Activated CD4-positive, CD25-positive, alpha-beta regulatory T cell treated with anti-CD3 and anti-CD28 coated beads, Interleukin-2, amount 50 U/mL, for 16 hours (primary cell): ENCODE measurements at places on chromosomes 7 and 10.

- no peak for DNase-seq
Observed at GRCh38 chr7:104643587-104644217, 315.3 kb downstream of the LHFPL3 start.

DNA sequence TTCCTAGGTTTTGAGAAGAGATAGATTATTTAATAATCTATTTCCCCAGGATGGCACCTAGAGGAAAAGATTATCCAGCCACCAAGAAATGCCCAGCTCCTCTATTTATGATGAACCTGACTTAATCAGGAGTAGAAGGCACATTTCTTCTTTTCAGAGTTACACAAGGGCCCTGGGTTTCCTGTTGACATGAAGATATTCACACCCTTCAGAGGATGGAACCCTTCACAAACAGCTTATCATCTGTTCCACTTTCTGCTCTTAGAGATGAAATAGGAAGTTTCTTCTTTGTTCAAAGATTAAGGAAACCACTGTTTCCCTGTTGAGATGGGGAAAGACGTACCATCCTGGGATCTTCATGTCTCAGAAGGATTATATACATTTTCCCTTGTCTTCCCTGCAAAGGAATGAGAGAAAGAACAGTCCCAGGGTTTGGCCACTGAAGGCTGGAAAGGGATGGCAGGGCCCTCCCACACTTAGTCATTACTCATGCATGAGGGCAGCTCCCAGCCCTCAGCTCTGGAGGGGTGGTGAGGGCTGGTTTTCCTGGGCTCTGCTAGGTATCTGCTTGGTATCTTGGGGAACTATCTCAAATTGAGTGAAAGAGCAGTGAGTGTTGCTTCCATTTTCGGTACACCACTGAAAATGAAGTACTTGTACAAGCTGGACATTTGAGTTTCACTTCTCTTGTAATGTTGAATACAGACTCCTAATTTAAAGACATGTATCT lies 64.0 kb downstream of the MTPAP start:
- no peak for DNase-seq

GRCh38 chr7:106012935-106013439 lies 49.9 kb downstream of the CDHR3 start:
- DNase-seq = no peak

- DNase-seq = no peak
Observed at GRCh38 chr10:49502358-49502757, 36.6 kb downstream of the ERCC6 start.

- no peak for DNase-seq
Observed at GRCh38 chr7:69213878-69214277, 384.4 kb upstream of the AUTS2 start.

GRCh38 chr10:35598379-35598778 lies 6.8 kb upstream of the GJD4 start:
- no peak for DNase-seq

- no peak for DNase-seq
Observed at GRCh38 chr10:103493916-103494877, 692 bp downstream of the NEURL1 start.

- DNase-seq = no peak
Observed at GRCh38 chr10:117137031-117137910, 799 bp downstream of the VAX1 start.

DNA sequence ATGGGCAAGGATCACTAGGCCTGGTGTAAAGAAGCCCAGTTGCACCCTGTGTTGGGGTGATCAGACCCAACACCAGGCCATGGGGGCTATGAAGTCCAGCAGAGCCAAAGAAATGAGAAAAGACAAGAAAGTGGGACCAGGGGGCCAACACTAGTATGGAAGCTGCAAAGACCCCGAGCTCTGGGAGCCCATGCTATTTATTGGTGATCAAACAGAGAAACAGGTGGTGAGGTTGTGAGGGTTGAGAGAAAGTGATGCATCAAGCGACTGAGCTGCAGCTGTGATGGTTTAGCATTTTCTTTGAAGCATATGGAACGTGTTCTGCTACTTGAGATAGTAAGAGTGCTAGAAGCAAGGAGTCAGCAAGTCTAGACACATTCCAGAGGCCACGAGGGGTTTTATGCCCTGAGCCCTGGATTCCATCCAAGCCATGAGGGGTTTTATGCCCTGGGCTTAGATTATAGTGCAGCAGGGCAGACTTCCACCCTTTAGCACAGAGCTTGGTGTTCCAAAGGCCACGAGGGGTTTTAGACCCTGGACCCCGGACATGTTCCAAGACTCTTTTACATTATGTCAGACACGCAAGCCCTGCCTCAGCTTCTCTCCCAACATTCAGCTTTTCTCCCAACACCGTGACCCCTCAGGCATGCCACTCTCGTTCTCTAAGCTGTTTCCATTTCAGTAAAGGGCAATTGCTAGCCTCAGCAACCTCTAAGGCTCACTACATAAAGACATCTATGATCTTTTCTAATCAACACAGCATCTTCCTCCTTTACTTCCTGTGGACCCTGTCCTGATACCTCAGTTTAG lies 43.1 kb upstream of the GPAM start:
- DNase-seq = no peak

DNA sequence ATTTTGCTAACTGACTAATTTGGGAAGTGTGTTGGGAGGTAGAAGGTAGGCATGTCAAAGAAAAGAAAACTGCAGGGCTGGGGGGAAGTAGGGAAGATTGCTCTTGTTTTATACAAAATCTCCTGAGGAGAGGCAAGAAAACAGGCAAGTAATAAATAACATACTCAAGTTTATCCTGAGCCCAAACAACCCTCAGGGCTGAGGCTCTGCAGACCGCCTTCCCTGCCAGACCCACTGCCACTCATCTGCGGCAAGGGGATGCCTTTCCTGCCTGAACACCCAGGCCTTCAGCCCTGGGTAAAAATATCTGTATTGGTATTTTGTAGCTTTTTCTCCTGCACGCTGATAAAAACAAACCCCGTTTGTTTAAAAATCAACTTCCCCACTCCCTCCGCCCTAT lies 399.8 kb upstream of the NFE2L3 start:
- DNase-seq = no peak

GRCh38 chr10:77641788-77642397 lies 4.3 kb upstream of the KCNMA1 start:
- DNase-seq = peak; percentile 34

DNA sequence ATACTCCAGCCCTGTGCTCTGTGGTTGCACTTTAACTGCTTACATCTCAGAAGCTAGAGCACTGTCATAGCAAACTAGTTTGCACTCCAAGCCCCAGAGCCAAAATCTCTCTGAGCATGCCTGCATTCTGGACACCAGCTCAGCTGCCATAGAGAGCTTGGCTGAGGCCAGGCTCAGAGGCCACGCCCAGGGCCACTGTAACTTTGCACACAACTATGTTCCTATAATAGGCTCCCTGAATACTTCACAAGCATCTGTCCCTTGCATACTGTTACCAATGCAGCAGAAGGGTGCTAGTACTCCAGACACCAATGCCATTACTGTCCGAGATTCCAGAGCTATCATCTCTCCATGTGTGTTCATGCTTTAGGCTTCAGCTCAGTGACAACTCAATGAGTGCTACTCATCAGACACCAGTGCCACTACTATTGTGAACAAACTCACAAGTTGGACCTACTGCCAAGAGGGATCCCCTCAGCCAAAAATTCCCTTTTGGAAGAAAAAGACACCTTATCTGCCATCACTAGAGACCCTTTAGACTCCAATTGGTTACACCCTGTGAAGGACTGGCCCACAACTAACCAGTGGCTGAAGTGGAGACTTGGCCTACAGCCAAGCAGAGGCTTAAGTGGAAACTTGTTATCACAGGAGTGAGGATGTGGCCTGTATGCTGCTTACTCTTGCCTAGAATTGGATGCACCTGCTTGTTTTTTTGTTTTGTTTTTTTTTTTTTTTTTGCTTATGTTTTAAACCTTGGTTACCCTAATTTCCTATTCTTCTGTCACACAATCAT lies 211.6 kb upstream of the MAGI2 start:
- DNase-seq = no peak

DNA sequence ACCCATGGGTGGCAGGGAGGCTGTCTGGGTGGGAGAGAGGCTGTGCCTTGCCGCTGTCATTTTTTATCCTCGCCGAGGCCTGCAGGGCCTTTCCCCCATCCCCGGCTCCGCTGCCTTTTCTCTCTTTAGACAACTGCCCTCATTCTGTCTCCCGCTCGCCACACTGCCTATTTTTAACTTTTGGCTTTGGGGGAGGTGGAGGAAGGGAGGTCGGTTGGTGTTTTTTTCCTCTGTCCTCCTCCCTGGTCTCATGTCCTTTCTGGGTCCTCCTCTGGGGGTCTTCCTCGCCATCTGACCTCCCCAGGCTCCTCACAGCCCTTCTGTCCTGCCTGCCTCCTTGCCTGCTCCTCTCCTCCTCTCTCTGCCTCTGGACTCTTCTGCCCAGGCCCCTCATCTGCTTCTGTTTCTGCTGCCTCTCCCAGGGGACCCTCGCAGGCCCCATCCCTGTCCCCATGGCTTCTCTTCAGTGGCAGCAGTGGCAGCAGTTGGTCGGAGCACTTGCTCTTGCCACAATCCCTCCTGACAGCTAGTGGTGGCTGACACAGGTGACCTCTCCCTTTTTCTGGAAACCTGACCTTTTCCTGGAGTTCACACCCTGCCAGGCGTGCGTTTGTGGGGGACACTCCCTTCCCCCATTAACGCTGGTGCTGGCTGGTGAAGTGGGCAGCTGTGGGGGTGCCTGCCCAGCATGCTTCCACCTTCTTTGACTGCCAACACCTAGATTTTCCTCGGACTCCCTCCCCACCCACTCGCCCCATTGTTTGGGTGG lies 19.5 kb upstream of the PCBD1 start:
- no peak for DNase-seq

DNA sequence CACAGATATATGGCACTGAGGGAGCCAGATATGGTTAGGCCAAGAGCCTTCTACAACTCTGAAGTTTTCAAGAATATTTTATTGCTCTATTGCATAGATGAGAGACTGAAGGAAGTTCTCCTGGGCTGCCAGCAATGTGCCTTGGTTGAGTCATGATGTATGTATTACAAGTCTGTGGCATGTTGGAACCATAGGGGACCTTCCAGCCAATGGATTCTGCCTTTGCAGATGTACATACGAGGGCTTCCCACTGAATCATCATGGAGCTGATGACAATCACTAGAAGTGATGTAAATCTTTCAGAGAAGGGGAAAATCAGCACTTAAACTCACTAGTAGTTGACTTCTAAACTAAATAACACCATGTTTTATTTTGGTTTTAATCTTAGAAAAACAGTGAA lies 419.5 kb downstream of the PHTF2 start:
- DNase-seq = no peak

GRCh38 chr7:16421333-16422102 lies at the start of gene CRPPA:
TSS of gene CRPPA (minus strand) at chr7:16421538. CDS start at chr7:16421322, 216 bp downstream.
- no peak for DNase-seq

DNA sequence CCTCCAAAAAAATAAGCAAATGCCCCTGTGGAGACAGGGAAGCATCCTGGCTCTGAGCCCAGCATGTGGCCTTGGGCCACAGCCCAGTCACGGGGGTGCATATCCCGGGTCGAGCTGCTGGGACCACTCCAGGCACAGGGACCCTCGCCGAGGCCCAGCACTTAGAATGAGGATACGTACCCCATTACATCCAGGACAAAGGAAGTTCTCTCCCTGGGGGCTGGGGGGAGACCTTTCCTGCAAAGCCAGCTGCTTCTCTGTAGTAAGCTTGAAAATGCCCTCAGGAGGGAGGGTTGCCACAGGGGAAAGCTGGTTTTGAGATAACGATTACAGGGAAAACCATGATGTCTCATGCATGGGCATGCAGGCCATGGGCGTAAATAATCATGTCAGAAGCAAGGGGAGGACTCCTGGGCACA lies 75.5 kb downstream of the HIPK2 start:
- DNase-seq = no peak

- no peak for DNase-seq
Observed at GRCh38 chr10:79928028-79928583, 20.8 kb downstream of the SFTPD start.

DNA sequence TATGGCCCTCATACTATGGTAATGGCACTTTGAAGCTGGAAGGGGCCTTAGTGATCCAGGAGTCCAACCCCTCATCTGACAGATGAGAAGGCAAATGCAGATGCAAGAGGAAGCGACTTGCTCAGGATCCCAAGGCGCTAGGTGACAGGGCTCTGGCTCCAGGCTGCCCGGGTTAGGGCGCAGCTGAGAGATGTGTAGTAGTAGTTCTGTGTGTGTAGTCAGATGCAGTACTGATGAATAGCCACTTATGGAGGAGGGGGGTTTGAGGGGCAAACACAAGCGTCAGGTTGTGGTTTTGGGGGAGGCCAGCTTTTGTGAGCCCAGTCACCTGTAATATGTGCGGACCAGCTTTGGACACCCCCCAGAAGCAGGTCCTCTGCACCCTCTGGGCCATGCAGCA lies 4.8 kb downstream of the ADRA2A start:
- no peak for DNase-seq

DNA sequence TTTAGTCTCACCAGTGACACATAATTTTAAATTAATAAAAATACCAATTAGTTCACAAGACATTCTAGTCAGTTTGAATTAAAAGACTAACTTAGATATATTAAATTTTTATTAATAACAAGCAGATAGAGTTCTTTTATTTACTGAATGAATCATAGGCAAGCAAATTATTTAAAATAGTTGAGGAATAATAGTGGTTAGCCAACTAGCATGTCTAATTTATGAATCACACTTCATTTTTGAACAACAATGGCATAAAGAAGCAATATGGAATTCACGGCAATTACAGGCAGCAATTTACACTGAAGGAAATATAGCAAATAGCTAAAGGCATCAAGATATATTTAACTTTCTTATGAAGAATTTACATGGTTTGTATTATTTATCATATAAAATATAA lies 187.0 kb upstream of the SLC26A5 start:
- DNase-seq = no peak

DNA sequence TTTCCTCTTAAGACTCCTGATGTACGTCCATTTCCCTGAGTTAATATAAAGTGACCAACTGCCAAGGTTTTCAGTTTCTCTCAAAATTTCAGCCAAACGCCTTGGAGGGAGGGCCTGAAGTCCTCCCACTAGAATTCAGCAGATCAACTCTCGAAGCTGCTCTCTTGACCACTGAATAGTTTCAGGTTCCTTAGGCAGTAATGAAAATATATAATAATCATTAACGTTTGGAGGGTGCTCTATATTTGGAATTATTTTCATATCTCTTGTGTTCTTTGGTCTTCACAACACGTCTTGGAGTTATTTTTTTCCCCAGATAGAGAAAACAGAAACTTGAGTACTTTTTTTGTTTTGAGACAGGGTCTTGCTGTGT lies 123.6 kb upstream of the SFMBT2 start:
- DNase-seq = no peak

DNA sequence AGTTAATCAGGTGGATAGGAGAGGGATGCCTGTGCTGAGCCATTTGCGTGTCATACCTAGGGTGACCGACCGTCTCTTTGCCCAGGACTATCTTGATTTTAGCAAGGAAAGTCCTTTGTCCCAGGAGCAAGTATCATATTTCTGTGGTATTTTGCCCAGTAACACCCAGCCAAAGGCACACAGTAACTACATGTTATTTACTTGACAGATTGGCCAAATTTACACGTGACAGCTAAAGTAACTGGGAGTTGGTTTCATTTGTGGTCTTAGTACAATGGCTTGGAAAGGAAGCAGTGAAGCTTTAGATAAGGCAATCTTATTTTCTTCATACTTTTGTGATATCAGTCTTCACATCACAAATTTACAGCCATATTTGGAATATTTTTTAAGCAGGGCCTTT lies 142.1 kb downstream of the JCAD start:
- DNase-seq = no peak
